Stimulated activated naive CD4-positive, alpha-beta T cell treated with Interleukin-2 at 50 U/mL for 16 hours (primary cell): ENCODE measurements at places on chromosomes 11 and 22.

DNA sequence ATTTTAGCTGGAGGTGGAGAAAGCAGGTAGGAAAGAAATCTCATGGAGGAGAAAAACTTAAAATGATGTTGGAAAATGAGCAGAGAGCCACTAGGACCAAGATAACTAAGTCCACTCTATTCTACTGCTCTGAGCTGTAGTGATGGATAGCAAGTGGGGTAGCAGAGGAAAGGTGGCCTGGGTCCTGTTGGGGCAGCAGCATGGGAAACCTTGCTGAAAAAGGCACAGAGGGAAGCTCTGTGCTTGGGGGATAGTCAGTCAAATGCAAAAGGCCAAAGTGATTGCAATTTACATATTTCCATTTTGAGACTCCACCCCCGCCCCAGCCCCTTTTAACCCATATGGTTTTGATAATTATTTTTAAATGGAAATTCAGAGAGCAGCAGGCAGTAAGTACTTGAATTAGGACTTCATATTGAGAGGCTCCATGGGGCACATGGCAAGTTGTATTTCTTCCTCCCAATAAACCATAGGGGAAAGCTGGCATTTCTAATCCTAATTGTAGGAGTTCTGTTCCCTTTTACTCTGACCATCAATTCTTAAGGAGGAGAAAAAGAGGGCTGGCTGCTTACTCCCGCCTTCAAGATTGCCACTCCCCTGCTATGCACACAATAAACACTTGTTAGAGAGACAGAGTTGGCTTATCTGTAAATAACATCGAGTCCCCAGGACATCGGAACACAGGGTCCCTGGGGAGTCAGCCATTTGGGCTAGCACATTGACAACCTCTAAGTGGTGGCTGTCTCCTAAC, 1341.5 kb upstream of the TENM4 start:
- no peak for DNase-seq

DNA sequence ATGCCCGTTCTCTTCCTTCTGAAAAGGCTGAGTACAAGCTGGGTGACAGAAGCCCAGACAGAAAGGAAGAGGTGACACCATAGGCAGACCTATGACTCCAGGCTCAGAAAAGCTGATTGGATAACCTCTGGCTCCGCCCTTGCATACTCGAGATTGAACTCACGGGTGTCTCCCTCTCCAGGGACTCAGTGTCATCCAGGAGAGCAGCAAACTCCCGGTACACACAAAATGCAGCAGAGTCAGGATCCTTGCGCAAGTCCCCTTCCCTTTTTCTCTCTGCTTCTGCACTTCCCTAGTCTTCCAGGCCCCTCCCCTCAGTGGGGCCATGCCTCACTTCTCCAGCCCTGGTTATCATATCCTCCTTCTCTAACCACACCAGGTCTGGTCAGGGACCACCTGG, 9.8 kb downstream of the SCN4B start:
- DNase-seq: no peak

GRCh38 chr11:67482275-67482826, 475 bp upstream of the AIP start:
- DNase-seq: no peak

- no peak for DNase-seq
These were observed 9.2 kb upstream of the RBM14 start for GRCh38 chr11:66607126-66607834.
